T-helper 22 cell (primary cell): ENCODE measurements at places on chromosomes 3 and 15.

DNA sequence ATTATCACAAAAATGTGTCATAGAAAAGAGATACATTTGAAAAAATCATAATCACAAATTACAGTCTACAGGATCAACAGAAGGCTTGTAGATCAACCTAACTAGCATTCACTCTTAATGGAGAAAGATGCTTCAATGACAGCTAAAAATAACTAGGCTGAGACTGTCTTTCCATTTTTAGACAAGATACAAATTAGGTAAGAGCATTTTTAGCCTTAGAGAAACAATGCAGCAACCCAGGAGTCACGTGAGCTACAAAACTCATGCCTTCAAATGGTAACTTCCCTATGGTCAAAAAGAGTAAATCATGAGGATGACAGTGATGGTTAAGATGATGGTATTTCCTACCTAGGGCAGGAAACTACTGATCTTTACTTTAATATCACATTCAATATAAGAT is 415.4 kb downstream of the MAGI1 start:
- no peak for DNase-seq

DNA sequence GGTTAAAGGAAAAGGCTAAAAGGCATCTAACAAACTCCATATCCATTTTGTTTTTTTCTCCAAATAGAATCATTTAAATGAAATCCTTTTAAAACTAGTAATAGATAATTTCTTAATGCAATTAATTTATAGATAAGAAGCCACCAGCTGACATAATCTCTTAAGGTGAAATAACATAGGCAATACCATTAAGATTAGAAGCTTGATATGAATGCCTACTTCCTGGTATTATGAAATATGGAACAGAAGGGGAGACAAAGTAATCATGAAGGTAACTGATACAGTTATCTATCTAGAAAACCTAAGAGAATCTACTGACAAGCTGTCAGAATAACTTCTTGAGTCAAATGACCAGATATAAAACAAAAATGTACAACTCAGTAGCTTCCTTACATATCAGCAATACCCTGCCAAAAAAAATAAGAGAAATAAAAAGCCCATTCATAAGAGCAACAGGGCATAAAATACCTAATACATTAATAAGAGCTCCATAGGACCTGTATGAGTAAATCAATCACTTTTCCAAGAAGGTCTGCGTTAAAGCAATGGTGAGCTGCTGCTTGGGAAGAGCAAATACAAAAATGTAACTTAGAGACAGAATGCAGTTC is 10.7 kb downstream of the EHD4 start:
- no peak for DNase-seq

- no peak for DNase-seq
Measured at GRCh38 chr3:21059404-21059803, 691.6 kb downstream of the ZNF385D start.

DNA sequence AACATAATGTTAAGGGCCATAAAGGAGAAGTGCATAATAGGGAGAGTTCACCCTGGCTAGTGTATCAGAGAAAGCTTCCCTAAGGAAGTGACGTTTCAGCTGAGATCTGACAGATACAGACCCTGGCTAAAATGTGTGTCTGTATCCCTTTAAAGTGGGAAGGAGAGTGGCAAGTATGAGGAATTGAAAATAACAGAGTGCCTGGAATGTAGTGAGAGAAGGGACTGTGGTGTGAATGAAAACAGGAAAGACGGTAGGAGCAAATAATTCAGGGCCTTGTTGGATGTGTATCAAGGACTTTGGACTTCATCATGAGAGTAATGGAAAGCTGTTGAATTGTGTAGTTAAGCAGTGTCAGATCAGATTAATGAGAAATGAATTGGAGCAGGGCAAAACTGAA is 30.5 kb downstream of the NEO1 start:
- no peak for DNase-seq

- DNase-seq = no peak
Measured at GRCh38 chr3:141343865-141344271, 24.4 kb upstream of the ZBTB38 start.

GRCh38 chr15:72785432-72785831 is 1.9 kb upstream of the ADPGK start:
- peak; percentile 52 for DNase-seq

DNA sequence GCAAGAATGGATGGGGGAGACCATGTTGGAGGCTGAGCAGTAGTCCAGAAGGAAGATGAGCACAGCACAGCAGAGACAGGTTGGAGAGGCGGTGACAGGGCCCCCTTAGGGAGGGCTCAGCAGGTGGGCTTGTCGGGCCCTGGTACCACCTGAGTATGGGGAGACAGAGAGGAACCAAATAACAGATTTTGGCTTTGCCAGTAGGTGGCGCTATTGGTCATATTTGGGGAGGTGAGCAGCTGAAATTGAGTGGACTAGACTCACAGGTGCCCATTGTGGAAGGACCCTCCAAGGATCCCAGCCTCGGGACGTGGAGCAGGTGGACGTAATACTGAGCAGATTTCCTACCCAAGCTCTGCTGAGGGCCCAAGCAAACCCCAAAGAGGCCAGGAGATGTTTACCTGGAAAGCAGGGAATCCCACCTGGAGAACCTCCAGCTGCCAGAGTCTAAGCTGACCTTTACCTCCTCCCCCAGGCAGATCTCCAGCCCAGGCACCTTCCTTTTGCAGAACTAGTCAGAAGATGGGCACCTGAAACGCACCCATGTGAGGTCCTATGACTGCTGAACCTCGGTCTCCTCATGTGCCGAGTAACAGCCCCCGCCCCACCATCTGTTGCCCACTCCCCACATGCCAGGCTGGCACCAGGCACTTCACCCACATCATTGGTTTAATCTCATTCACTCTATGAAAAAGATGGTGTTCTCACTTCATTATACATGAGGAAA is 24.6 kb upstream of the CORO2B start:
- no peak for DNase-seq

- DNase-seq = no peak
Measured at GRCh38 chr3:69535613-69536012, 149.7 kb upstream of the FRMD4B start.

- no peak for DNase-seq
Measured at GRCh38 chr3:99625643-99626416, 12.6 kb upstream of the COL8A1 start.

GRCh38 chr3:24004171-24004938 is 59.3 kb downstream of the NR1D2 start:
- no peak for DNase-seq

DNA sequence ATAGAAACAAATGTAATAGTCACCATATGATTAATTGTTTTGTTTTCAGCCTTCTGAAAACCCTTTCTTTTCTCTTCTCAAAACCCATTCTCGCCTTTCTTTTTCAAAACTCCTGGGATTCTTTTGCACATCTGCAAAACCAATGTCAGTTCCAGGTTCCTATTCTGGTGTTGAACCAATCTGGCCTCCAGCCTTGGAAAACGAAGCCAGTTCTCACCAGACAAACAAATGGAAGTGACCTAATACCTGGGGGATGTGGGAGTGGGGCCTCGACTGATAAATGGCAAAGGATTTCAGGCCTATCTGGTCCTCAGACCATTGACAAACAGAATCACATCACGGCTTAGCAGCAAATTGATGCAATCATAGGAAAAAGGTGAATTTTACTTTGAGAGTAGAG is 73.0 kb downstream of the COL8A1 start:
- DNase-seq = no peak

GRCh38 chr3:48592519-48593087 is 2.5 kb downstream of the COL7A1 start:
- DNase-seq = no peak
